EH (cell line): ENCODE measurements at places on chromosomes 3 and 15.

GRCh38 chr3:101042996-101043686 is 49.9 kb upstream of the ABI3BP start:
- DNase-seq = peak; percentile 72

GRCh38 chr3:134126153-134126552 is 96.4 kb upstream of the SLCO2A1 start:
- peak; percentile 13 for DNase-seq

- DNase-seq = no peak
These were observed 78.8 kb downstream of the ADAMTSL3 start for GRCh38 chr15:83732770-83733169.

DNA sequence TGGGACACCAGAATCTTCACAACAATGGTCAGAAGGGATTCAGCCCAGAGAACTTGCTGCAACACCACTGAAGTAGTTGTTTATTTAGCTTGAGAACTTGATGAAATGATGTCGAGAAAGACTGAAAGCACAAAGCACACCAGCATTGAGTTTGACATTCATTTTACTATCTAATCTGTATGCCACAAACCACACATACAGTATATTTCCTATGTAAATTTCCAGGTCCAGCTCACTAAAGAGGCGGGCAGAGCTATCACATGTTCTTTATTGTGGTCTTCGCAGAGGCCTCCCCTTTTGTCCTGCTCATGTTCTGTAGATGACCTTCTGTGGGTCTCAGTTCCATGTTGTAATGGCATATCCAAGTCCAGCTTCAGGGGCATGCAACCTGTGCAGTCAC is 10.4 kb upstream of the FMN1 start:
- no peak for DNase-seq

DNA sequence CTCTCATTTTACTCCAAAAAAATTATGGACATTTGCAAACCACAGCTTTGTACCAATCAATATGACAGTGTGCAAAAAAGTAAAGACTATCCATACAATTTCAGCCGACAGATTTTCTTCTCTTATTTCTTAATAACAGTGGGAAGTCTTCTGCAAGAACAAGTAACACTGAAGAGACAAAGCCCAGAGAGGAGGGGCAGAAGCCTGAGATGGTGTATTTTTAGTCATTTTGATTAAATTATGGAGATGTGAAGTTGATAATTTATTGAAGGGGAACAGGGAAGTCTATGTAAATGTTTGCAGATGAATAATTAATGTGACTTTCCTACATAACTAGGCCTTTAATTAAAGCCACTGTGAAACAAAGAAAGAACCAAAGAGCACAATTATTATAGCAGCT is 45.7 kb upstream of the IGSF11 start:
- DNase-seq = no peak

GRCh38 chr15:92076541-92076940 is 223.0 kb downstream of the SLCO3A1 start:
- no peak for DNase-seq

DNA sequence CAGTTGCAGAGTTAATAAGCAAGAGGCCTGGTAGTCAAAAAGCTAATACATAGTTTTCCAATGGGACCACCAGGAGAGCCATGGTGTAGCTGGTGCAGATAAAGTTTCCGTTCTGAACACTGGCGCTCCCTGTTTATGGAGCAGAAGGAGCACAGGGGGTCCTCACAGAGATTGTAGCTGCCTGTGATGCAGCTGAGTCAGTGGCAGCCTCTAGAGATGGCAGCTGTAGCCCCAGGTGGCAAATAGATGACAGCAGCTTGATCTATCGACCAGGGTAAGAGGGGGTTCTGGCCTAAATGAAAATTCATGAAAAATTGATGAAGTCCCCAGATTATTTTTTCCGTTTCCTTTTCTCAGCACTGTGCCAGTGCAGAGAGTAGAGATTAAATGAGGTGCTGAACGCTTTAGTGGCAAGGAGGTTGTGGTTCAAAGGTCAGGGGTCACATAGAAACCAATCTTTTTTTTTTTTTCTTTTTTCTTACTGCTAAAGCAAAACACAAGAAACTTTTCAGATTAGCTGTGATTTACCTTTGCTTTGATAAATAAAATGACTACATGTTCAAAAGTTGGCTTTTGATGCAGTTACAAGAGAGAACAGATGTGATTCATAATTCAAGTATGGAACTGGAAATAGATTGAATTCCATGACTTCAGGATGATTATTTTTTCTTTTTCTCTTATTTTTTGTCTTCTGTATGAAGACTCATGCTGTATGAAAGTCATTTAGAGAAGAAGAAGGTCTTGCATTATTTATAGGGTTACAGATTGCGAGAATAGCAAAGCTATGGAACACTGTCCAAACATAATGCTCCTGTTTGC is 63.3 kb downstream of the ROBO2 start:
- DNase-seq = no peak
